A549 treated with Hydrocortisone at 1 μM for 4 hours (cell line): ENCODE measurements at places on chromosomes 4 and X. TPM values are rescaled to one million over a fixed set of nuclear protein-coding genes. Genes with fewer than 3 reads are reported as not detected.

S100P gene
- 44.4 to 144 TPM (median 132 TPM) in 5 replicates for total RNA-seq

SMR3B gene
- not detected in 5 replicates for total RNA-seq

PRRG1 gene
- total RNA-seq, result 3.9 to 6.6 TPM (median 5.5 TPM) in 5 replicates

RAB40A gene
- 0.06 TPM in 3 of 5 replicates, not detected in the others for total RNA-seq

MXRA5 gene
- total RNA-seq, result not detected in 5 replicates

MAGEA3 gene
- total RNA-seq, result 2.5 to 5.0 TPM (median 2.7 TPM) in 5 replicates

DCAF12L2 gene
- total RNA-seq, result 0.07 to 0.10 TPM (median 0.08 TPM) in 4 of 5 replicates, not detected in the other
